NCI-H2081 (cell line): ENCODE measurements at places on chromosomes 6 and 20.

DNA sequence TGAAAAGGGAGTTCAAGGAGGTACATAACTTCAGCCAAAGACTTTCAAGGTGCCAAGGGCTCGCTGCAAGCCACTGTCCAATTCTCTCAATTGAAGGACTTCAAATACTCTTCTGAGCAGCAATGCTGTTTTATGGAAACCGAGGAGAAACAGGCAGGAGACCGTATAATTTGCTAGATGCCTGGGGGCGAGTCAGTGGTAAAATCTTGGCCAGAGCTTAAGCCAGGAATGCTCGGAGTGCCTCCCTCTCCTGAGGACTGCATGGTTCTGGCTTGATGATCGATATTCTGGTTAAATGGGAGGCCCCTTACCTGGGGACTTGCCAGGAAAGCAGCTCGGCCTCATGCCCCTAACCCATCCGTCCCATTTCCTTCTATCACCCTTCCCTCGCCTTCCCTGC is 35.8 kb upstream of the NOP56 start:
- no peak for DNase-seq

GRCh38 chr6:3363296-3364025 is 93.4 kb downstream of the SLC22A23 start:
- DNase-seq, result peak; percentile 45

- no peak for DNase-seq
These were observed 14.1 kb upstream of the TENT5A start for GRCh38 chr6:81766482-81767069.

DNA sequence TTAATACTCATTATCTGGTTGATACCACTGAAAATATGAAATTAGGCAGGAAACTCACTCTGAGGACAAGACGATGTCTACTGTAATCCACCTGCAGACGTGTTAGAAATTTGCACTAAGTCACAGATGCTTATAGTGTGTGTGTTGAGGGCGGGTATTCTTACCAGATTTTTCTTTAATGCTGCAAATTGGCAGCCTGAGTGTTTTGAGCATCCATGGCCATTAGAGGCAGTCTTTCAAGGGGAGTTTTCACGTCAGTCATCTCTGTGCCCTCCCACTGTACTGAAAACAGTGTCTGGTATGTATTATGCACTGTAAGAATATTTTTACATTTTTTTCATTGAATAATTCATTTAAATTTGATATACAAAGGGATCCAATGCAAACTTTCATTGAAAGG is 266.5 kb upstream of the QKI start:
- DNase-seq, result no peak

GRCh38 chr6:11722220-11722619 is 56.4 kb downstream of the ADTRP start:
- no peak for DNase-seq

DNA sequence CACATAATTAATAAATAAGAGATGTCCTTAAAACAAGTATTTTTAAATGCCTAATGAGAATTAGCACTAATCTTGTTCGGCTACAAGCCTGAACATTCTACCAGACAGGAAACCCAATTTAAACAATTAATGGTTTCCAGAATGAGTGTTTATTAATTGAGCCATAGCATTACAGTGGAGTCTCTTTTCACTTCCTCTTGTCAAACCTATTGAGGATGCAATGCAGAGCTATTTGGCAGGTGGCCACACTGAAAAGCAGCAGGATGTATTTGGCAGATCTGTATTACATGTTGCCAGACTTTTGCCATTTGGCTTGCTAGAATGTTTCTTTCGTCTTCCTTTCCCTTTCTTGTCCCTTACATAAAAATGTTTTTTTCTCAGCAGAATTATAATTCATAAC is 475.2 kb upstream of the MARCKS start:
- DNase-seq, result peak; percentile 59

DNA sequence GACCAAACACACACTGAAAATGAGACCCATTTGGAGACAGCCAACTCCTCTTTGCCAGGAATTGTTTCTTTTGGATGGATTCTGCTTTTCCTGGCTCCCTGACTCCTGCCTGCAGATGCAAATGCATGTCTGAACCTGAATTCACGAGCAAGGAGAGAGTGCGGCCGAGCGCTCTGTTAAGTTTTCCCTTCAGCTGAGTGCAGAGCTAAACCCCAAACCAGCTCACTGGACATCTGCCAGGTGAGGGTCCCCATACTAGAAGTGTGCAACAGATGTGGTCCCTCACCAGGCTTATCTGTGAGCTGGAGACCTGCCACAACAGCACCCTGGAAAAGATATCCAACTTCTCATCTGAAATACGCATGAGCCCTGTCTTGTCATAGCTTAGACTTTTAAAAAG is 59.0 kb downstream of the CD164 start:
- DNase-seq, result no peak

- no peak for DNase-seq
These were observed 295.4 kb downstream of the TFAP2C start for GRCh38 chr20:56924292-56925081.

DNA sequence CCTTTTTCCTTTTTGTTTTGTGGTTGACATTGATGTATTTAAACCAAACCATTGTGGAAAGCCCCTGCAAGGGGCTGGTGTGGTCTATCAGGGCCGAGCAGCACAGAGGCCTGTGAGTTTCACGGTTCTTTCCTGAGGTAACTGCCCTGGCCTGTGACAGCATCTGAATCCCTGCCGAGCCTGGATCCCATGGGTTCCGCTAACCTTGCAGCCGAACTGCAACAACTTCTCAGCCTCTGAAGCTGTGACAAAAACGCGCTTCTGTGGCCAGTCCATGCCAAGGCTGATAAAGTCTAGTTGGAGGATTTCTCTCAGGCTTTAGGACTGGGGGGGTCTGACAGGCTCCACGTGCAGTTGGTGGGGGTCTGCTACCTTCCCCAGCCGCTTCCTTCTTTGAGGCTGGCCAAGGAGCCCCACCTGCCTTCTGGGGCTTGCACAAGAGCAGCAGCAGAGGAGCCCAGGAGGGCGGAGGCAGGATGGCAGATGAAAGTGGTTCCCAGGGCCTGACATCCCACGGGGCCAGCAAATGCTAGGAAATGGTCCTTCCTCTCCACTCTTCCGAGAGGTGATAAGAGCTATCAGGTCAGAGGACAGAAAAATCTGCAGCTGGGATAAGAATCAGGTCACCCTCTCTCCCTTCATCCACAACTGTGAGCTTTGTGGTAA is 150.9 kb downstream of the PREX1 start:
- DNase-seq, result no peak

GRCh38 chr6:45687570-45687969 is 309.8 kb upstream of the SUPT3H start:
- DNase-seq, result no peak

- peak; percentile 88 for DNase-seq
These were observed 19.5 kb downstream of the ZNF311 start for GRCh38 chr6:28985462-28986164.

- DNase-seq, result no peak
These were observed 602.5 kb upstream of the CDH4 start for GRCh38 chr20:60649541-60649940.

DNA sequence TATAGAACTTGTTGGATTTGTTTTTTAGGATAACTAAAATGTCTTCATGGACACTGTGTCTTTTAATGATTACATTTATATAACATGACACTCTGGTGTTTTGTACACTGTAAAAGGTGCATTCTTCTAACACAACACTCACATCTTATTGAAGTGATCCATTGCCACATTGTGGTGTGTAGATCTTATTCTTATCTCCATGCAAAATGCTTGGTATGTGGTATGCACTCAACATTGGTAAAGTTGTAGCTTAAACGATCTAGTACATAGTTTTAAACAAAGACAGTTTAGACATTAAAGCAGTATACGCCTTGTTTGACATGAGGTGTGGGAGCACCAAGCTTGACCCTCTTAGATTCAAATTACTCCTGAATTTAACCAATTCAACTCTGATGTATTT is 84.7 kb downstream of the SASH1 start:
- no peak for DNase-seq

GRCh38 chr6:134663800-134664535 is 285.9 kb downstream of the ALDH8A1 start:
- DNase-seq, result no peak

DNA sequence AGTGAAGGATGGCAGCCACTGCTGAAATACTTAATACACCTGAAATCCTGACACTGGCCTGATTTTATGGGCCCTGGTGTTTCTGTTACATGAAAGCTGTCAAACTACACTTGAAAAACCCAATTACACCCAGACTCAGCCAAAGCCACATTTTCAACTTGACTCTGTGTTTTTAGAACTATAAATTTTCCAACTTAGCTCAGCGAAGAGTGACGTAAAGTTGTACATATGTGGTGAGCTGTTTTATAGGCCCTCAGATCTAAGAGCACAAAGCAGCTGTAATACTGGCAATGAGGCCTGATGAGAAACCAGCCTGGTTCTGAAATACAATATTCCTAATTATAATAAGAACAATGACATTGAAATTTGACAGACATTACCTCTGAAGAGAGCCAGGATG is 18.6 kb downstream of the SCML4 start:
- DNase-seq, result no peak

DNA sequence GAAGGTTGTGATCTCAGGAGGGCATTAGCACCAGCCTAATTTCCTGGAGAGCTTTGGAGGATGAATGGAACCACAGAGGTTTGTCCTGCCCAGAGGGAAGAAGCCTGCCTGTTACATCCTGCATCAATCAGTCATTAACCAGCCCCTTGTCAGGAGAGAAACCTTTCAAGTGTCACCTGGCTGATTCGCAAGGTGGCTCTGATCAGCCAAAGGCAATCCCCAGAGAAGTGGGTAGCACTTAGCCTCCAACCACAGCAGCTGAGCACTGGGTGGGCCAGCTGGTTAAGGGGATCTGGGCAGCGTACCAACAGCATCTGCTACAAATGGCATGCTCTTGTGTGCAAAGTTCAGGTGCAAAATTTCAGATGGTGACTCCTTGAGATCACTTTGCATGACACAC is 26.9 kb downstream of the ANKEF1 start:
- DNase-seq, result peak; percentile 48
